ENCODE measurements at places on chromosomes 6 and 20.

- no peak for DNase-seq
Measured at GRCh38 chr6:6314596-6314995, 5.9 kb downstream of the F13A1 start.

- DNase-seq: no peak
Measured at GRCh38 chr6:41894366-41895299, 542 bp downstream of the USP49 start.

GRCh38 chr6:55433446-55434130, 106.3 kb downstream of the GFRAL start:
- peak; percentile 63 for DNase-seq

DNA sequence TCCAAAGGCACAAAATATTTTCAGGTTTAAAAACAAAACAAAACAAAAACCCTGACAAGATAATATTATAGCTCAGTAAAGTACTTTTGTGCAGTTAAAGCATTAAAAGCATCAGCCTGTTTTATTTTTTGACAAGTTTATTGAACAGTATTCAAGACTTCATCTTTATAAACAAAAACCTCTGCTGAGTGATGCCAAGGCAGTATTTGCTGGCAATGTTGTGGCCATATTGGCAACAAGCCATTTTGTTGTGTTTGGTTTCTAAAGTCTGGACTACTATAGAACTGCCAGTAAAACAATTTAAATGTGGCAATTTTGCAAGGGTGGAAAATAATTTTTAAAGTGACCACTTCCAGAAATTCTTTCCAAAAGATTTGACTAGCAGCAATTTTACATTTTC, 15.9 kb downstream of the CPNE1 start:
- DNase-seq: no peak

DNA sequence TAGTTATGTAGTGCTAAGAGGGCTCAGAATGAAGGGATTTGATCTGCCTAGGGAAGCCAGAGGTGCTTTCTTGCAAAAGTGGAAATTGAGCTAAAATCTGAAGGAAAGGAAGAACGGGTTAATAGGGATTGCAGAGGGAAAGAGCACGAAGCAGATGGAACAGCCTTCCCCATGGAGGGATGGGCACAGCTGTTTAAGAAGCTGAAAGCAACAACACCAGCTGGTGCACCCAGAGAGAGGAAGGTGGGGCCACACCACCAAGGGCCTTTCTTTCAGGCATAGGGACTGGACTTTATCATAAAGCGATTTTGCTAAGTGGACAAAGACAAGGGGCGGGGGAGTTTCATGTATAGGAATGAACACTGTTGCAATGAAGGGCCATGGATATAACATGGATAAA, 65.8 kb upstream of the SNRPB2 start:
- DNase-seq: no peak

- DNase-seq: no peak
Measured at GRCh38 chr20:53279735-53280134, 307.6 kb downstream of the TSHZ2 start.

DNA sequence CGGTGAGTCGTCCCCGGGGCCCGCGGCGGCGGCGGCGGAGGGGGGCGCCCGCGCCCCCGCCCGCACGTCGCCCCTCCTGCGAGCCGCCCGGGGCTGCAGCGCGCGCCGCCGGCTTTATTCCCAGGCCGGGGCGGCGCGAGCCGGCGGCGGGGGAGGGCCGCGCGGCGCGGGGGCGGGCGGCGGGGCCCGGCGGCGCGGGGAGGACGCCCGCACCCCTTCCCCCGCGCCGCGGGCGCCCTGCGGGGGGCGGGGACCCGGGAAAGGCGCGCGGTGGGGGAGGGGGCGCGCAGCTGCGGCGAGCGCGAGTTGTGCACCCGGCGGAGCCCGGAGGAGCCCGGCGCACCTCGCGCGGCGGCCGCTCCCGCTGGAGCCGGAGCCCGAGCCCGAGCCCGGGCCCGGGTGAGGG, 646 bp downstream of the HMGA1 start:
- DNase-seq: no peak

DNA sequence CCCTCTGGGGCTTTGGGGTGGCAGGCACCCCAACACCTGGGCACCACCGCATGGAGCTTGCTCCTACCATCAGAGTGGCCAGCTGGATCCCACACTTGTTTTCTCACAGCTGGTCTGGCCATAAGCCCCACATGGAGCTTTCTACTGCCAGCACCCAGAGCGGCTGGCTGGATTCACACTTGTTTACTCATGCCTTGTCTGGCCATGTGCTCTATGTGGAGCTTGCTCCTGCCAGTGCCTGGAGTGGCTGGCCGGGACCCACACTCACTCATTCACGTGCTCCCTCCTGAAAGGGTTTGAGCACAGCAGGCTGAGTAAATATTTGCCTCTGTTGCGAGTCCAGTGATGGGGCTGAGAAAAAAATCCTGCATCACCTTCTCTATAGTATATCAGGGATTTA, 487.0 kb downstream of the CD109 start:
- no peak for DNase-seq

DNA sequence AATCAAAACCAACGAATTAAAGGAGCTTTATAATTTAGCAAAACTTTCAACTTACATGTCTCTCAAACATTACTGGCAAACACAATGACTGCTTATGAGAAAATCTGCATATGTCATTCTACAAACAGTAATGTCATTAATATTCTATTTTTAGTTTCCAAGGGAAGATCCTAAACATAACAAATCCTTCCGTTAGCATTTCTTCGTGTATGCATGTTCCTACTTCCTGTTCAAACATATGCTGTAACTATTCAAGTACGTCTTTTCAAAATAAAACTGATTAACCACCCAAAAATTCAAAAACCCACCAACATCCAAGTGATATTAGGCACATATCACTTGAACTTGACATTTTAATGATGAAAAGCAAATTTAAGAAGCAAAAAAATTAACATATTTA, 131.3 kb downstream of the HACE1 start:
- DNase-seq: no peak

DNA sequence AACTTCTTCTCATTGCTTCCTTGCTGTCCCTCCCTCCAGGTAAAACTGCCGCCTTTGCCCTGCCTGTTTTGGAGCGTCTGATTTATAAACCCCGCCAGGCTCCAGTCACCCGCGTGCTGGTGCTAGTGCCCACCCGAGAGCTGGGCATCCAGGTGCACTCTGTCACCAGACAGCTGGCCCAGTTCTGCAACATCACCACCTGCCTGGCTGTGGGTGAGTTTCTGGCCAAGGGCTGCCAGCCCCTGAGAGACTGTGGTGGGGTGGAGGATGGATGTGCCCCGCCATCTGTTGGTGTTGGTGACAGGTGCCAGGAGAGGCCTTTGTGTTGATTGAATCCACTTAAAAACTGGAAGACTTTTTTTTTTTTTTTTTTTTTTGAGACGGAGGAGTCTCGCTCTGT, 9.5 kb downstream of the DDX27 start:
- no peak for DNase-seq

DNA sequence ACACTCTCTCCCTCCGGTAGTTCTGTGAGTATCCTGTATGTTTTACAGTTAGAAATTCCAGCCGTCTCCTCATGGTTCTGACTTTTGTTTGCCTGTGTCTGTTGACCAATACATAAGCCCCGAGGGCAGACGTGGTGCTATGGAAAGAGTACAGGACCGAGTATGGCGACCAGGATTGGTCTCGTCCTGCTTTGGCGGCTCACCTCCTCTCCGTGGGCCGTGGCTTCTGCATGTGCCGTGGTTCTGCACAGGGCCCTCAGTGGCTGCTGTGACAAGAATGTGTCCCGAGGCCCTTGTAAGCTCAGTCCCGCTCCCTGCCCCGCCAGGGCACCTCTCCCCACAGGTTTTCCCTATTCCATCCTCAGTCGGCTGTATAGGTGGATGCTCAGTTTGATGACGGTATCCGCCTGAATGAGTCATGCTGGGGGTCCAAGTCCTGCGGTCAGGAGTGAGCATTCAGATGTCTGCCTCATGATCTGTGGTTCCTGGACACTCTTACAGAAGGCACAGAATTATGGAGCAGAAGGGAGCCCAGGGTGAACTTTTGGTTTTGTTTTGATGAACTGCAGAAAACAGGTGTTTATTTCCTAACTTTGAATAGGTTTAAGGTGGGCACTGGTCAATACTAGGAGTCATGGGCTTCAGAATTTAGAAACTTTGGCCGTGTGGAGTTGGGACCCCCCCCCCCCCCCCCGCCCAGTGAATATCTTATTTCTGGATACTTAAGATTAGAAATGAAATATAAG, 1.2 kb downstream of the ARFGAP1 start:
- DNase-seq: peak; percentile 84

GRCh38 chr20:2631228-2631627, 21.2 kb upstream of the NOP56 start:
- no peak for DNase-seq

DNA sequence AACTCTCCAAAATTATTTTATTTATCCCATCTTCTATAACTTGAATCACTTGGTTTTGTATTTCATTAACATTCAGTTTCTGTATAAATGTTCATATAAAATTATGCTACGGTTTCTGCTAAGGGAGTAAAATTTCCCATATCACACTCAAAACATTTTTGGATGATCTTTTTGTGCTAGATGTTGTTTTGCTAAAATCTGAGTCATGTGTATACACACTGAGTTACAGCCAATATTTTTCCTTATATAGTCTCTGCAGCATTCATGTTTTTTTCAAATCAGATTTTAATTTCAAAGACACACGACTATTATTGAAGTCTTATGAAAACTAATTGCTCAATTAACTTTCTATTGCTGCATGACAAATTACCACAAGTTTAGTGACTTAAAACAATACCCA, 54.3 kb upstream of the SLC2A12 start:
- DNase-seq: no peak

Measured in brain microvascular endothelial cell (primary cell).